ENCODE measurements at places on chromosomes 5 and 9.

- peak; percentile 8 for DNase-seq
Observed at GRCh38 chr9:109640580-109641371, 139.2 kb upstream of the PALM2AKAP2 start.

DNA sequence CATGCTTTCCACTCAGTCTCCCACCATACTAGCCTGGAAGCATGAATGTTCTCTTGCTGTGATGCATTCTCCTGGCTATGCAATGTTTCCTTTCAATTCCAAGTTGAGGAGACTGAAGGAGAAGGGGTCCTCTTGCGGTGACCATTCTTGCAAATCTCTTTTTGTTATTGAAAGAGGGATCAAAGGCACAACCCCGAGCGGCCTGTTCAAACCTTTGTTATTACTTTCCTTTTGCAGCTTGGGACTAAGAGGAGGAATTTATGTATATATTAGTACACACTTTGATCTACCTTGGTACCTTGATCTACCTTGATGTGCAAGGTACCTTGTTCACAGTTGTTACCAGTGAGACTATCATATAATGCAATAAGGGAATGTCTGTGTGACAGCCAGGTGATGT lies 147.3 kb downstream of the KCTD16 start:
- DNase-seq: no peak

GRCh38 chr5:163633926-163634460 lies 128.6 kb downstream of the MAT2B start:
- DNase-seq: no peak

- DNase-seq: no peak
Observed at GRCh38 chr9:79974806-79975422, 403.1 kb downstream of the TLE4 start.

- no peak for DNase-seq
Observed at GRCh38 chr5:178416206-178416882, 173.8 kb downstream of the COL23A1 start.

GRCh38 chr9:109767404-109767803 lies 12.6 kb upstream of the PALM2AKAP2 start:
- no peak for DNase-seq

GRCh38 chr5:18720002-18720401 lies 1085.7 kb downstream of the TAF11L14 start:
- DNase-seq: no peak

DNA sequence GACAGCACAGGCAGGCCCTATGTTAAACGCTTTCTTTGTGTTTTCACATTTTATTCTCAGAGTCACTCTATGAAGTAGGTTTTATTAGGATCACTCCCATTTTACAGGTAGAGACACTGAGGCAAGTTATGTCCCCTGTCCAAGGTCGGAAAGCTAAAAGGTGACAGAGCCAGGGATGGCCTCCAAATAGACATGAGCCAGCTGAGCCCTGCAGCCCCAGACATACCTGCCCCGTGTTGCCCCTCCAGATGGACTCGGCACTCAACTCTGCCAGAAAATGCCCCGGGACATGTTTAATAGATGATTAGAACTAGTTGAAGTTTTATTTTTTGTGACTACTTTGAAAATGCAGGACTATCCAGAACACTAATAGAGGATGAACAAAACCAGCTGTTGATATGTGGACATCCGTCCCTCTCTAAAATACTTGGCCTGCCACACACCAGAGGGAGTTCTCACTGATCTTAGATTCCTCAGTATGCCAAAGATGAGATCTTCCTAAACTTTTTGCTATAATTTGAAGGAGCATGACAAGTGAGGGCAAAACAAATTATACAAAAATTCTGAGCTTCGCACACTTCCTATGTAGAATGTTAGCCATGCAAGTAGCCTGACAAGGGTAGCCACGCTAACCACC lies 258.6 kb upstream of the ADAMTS16 start:
- no peak for DNase-seq
